ENCODE measurements at places on chromosomes 12 and 14. TPM values are rescaled to one million over a fixed set of nuclear protein-coding genes. Genes with fewer than 3 reads are reported as not detected.
A peak's percentile ranks its signal among the peaks of the same experiment; 100 is the strongest.

DNA sequence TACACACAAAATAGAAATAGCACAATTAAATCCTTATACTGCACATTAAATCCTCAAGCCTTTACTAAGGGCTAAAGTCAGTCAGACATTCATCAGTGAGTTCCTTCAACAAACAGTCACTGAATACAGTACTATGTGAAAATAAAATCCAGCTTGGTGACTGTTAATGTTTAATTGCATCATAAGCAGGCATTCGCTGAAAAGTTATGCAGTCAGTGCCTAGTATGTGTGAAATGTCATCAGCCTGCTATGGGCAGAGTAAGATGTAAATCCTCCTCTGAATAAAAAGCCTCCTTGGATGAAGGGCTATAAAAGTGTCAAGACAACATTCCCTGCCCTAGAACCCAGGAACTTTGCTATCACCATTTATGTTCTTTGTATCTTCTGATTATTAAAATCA is 116.4 kb downstream of the PRICKLE1 start:
- no peak for DNase-seq
- H3K27ac ChIP-seq, result no peak overlapping the region
- H3K36me3 ChIP-seq, result peaks cover 13% of the 10 kb centered on the region

DNA sequence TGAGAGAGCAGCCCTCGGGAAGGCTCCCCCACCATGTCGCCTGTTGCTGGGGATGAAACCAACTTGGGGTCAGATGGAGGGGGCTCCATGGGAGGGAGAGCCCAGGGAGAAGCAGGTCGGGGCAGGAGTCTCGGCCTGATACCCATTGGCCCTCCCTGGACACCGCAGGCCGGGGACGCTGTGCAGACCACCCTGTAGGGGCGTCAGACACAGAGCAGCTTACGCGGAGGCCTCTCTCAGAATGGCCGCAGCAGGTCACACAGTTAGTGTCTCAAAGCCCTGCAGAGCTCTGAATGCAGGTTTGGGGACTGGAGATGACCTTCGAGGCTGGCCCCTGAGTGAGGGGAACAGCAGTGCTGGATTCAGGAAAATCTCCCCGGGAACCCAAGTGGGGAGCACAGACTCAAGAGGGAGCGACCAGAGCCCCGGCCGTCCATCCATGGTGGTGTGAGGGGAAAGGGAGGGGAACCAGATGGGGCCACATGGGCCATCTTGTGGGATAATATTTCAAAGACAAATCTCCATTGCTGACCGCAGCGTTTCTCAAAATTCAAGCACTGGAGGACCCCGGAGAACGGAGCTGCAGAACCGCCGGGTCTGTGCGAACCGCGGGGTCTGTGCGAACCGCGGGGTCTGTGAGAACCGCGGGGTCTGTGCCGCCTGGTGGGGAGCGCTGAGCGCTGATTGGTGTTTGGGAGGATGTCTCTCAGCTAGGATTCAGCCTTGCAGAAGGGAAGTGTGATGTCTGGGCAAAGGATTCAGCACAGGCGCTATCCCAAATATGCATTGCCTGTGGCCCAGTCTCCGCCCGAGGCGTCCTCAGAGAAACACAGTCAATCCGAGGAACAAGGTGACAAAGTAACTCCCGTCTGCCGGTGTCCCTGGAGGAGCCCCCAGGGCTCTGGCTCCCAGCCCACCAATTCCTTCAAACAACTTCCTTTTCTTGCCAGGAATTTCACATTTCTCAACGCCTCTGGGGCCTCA is 324.4 kb upstream of the RTL1 start:
- DNase-seq, result peak; percentile 77
- no peaks in the 10 kb centered on the region for H3K36me3 ChIP-seq
- no peaks in the 10 kb centered on the region for H3K27me3 ChIP-seq
- no peak overlapping the region for H3K4me3 ChIP-seq

- DNase-seq, result no peak
- H3K4me1 ChIP-seq, result peaks cover 57% of the 10 kb centered on the region
- no peaks in the 10 kb centered on the region for H3K27me3 ChIP-seq
- peak overlapping the region; percentile 84 for H3K4me3 ChIP-seq
Measured at GRCh38 chr12:92138626-92139025, 7.0 kb downstream of the BTG1 start.

GRCh38 chr14:59245809-59246295 is 57.4 kb downstream of the DAAM1 start:
- peaks cover 32% of the 10 kb centered on the region for H3K4me1 ChIP-seq
- no peaks in the 10 kb centered on the region for H3K27me3 ChIP-seq
- H3K36me3 ChIP-seq, result no peaks in the 10 kb centered on the region
- H3K4me3 ChIP-seq, result no peak overlapping the region
- DNase-seq, result no peak

DNA sequence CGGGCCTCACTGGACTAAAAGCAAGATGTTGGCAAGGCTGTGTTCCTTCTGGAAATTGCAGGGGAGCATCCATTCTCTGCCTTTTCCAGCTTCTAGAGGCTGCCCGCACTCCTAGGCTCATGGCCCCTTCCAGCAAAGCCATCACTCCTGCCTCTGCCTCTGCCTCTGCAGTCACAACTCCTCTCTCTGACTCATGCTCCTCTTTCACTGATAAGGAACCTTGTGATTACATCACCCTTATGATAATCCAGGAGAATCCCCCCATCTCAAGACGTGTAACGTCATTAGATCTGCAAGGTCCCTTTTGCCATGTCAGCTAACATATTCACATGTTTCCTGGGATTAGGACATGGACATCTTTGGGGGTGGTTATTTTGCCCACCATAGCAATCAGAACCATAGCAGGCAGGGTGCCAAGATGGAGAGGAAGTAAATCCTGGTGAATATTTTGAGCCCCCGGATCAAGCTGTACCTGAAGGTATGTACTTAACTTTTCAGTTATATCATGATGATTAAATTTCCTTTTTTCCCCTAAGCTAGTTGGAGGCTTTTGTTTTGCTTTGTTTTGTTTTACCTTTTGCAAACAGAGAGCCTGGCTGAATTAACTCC is 123.6 kb downstream of the SCARB1 start:
- H3K27me3 ChIP-seq, result no peaks in the 10 kb centered on the region
- no peak overlapping the region for H3K27ac ChIP-seq
- no peak for DNase-seq
- H3K4me3 ChIP-seq, result no peak overlapping the region
- no peaks in the 10 kb centered on the region for H3K36me3 ChIP-seq

- no peaks in the 10 kb centered on the region for H3K36me3 ChIP-seq
- DNase-seq, result no peak
- H3K4me1 ChIP-seq, result peaks cover 25% of the 10 kb centered on the region
- H3K27ac ChIP-seq, result no peak overlapping the region
- H3K27me3 ChIP-seq, result no peaks in the 10 kb centered on the region
Measured at GRCh38 chr12:89181271-89181920, 170.9 kb downstream of the DUSP6 start.

DNA sequence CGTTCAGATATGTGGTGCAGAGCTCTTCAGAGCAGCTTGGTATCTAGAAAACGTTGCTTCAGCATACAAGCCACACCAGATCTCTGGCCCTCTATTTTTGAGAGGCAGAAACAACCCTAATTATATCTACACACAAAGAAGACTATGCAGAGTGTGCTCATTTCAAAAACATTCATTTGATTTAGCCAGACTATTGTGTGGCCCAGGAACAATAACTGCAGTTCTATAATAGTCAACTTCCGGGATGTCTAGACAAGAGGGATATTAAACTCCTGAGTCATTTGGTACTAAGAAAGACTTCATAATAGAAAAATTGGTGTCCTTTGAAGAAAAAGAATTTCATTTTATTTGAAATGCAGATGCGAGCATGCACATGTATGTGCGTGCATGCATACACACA is 153.8 kb downstream of the PELI2 start:
- H3K27me3 ChIP-seq, result no peaks in the 10 kb centered on the region
- H3K36me3 ChIP-seq, result no peaks in the 10 kb centered on the region
- no peaks in the 10 kb centered on the region for H3K4me1 ChIP-seq
- H3K4me3 ChIP-seq, result no peak overlapping the region
- H3K27ac ChIP-seq, result no peak overlapping the region

DNA sequence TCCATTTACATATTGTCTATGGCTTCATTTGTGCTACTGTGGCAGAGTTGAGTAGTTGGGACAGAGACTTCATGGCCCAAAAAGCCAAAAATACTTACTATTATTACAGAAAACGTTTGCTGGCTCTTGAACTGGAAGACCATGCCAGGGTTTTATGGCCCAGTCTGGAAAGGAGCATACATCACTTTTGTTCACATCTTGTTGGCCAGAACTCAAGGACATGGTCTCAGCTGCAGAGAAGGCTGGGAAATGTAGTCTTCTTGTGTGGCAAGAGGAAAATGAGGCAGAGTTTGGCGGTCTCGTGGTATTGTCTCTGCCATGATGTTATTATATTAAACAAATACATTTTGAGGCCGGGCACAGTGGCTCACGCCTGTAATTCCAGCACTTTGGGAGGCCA is 509.6 kb downstream of the MED13L start:
- H3K36me3 ChIP-seq, result no peaks in the 10 kb centered on the region
- no peak for DNase-seq
- H3K4me3 ChIP-seq, result no peak overlapping the region
- H3K4me1 ChIP-seq, result peaks cover 17% of the 10 kb centered on the region

GRCh38 chr14:88218119-88218915 is 104.8 kb downstream of the KCNK10 start:
- H3K4me3 ChIP-seq, result no peak overlapping the region
- H3K4me1 ChIP-seq, result no peaks in the 10 kb centered on the region
- DNase-seq, result no peak

DNA sequence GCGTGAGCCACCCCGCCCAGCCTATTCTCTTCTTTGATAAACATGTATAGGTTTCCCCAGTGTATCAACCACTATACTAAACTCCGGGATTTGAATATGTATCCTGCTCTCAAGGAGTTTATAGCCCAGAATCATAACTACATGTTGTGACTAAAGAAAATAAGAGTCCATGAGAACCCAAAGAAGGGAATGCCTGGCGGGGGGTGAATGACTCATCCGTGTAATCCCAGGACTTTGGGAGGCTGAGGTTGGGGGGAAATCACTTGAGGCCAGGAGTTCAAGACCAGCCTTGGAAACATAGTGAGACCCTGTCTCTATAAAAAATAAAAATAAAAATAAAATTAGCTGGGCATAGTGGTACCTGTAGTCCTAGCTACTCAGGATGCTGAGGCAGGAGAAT is 57.2 kb downstream of the SIX6 start:
- H3K4me3 ChIP-seq, result no peak overlapping the region
- no peaks in the 10 kb centered on the region for H3K27me3 ChIP-seq
- no peak for DNase-seq
- no peak overlapping the region for H3K27ac ChIP-seq
- H3K36me3 ChIP-seq, result no peaks in the 10 kb centered on the region

DNA sequence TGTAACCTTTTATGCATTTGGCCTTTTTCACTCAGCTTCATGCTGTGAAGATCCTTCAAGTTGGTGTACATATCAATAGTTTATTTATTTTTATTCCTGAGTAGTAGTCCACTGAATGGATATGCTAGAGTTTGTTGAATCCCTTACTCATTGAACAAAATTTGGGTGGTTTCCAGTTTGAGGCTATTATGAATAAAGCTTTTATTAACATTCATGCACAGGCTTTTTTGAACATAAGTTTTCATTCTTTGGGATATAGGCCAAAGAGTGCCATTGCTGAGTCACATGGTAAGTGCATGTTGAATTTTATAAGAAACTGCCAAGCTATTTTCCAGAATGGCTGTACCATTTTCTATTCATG is 59.5 kb upstream of the CAPRIN2 start:
- H3K27me3 ChIP-seq, result no peaks in the 10 kb centered on the region
- H3K4me3 ChIP-seq, result no peak overlapping the region
- no peaks in the 10 kb centered on the region for H3K36me3 ChIP-seq
- DNase-seq, result no peak
- H3K27ac ChIP-seq, result no peak overlapping the region

GRCh38 chr12:43425361-43425760 is 126.6 kb downstream of the ADAMTS20 start:
- H3K36me3 ChIP-seq, result no peaks in the 10 kb centered on the region
- H3K27ac ChIP-seq, result no peak overlapping the region
- H3K4me3 ChIP-seq, result no peak overlapping the region
- H3K4me1 ChIP-seq, result no peaks in the 10 kb centered on the region

GRCh38 chr14:23095196-23096108 is at the start of gene C14orf119:
Gene C14orf119 (plus strand): TSS chr14:23095505. CDS start chr14:23097659, 2,154 bp downstream.
- H3K27ac ChIP-seq, result peak within 1 kb of the TSS; percentile 99
- H3K4me3 ChIP-seq, result peak within 1 kb of the TSS; percentile 88
- H3K36me3 ChIP-seq, result no peaks in the 10 kb centered on the region
- no peaks in the 10 kb centered on the region for H3K27me3 ChIP-seq
- H3K4me1 ChIP-seq, result peaks cover 42% of the 10 kb centered on the region

DNA sequence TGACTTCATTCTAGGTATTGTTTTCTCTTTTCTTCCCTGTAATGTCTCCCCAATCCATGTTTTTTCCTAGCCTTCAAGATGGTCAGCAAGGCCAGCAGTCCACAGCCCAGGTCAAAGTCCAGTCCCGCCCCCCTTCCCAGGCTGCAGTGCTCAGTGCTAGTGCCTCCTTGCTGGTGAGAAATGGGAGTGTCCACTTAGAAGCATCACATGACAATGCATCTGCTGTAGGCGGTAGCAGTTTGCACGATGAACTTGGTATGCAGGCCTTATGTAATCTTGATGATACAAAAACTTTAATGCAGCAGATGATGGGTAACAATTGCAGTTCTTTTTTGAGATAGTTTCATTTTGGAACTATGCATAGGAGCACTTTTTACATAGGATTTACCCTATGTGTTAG is 88.4 kb downstream of the PCNX1 start:
- H3K27ac ChIP-seq, result no peak overlapping the region
- H3K4me1 ChIP-seq, result no peaks in the 10 kb centered on the region
- no peaks in the 10 kb centered on the region for H3K27me3 ChIP-seq
- no peak overlapping the region for H3K4me3 ChIP-seq
- H3K36me3 ChIP-seq, result peaks cover 11% of the 10 kb centered on the region

The FBRSL1 gene
- total RNA-seq, result 11.0 TPM

The TMPRSS12 gene
- not detected for total RNA-seq

The TMBIM4 gene
- total RNA-seq, result 98.7 TPM
